ENCODE measurements at places on chromosomes 4 and X. TPM values are rescaled to one million over a fixed set of nuclear protein-coding genes. Genes with fewer than 3 reads are reported as not detected.

- DNase-seq = no peak
Measured at GRCh38 chrX:75278991-75279390, 5.1 kb downstream of the UPRT start.

DNA sequence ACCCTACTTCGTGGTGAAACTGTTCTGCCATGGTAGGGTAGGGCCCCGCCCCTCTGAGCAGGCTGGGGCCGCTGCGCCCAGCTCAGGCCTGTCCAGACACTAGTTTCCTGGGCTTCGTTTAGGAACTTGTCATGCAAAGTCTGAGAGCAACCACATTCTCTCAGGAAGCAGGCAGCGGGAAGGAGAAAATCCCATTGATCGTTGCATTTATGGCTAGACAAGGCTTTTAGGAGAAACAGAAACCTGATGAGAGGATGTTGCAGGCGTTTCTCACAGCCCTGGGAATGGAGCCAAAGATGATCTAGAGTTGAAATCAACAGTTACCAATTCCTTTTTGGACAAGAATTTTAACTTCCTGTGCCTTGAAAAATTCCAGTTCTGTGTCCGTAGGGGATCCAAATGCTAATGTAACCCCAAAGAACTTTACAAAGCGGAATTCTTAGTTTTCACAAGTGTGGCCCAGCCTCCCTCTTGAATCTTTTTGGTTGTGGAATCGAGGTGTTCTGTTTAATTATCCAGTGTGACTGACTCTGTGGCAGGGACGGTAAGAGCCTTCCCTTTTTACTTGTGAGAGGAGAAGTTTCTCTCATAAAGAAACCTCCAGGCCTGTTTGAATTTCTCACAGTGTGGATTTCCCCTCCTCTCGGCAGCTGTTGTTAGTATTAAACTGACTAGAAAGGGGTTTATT lies 4.5 kb upstream of the CXCL9 start:
- DNase-seq = no peak

- no peak for DNase-seq
Measured at GRCh38 chrX:146238173-146238572, 420.5 kb downstream of the SLITRK2 start.

GRCh38 chr4:17187003-17187402 lies 288.6 kb upstream of the LDB2 start:
- DNase-seq = no peak

DNA sequence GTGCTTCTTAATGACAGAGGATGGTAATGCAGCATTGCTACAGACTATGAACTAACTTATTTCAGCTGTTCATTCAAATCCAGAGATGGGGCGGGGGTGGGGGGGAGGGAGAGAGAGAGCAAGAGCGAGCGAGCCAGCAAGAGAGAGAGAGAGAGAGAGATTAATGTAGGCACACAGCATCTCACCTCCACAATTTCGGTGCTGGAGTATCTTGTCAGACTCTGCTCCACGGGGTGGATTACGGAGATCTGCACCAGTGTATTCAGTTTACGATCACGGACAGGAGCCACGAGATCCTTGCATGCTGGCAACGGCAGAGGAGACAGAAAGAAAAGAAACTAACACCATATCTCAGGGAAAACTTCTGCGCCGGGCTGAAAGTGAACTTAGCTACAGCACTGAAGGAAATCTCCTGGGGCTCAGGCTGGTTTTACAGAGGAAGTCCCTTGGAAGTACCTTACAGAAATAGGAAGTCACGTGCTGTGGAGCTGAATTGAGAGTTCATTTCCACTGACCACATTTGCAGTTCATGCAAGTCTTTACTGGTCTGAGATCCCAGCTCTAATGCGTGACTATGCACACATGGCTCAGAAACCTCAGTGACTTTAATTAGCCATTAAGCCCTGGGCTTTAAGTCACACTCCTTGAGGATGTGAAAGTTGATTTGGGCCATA lies 440.9 kb downstream of the INPP4B start:
- peak; percentile 25 for DNase-seq

- no peak for DNase-seq
Measured at GRCh38 chr4:532588-533317, 33.7 kb downstream of the PIGG start.

GRCh38 chr4:156073976-156074375 lies 120.3 kb upstream of the CTSO start:
- no peak for DNase-seq

- no peak for DNase-seq
Measured at GRCh38 chrX:38664285-38664684, 102.9 kb downstream of the TSPAN7 start.

GRCh38 chr4:186875476-186875875 lies 151.8 kb upstream of the FAT1 start:
- no peak for DNase-seq

DNA sequence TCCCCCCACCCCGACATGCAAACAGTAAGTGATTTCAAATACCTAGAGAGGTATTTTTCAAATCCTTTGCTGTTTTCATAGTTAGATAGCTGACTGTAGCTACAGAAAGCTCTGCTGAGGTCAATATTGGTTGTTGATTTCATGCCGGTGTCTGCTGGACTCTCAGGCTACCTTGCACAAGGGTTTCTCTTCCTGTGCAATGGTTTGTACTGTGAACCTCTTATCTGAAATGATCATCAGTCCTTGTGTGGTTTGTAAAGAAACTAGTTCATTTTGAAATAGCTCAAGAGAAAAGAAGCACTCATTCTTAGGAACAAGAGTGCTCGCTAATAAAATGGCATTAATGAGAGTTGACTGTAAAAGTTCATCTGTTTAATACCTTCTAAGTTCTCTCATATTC lies 2.1 kb downstream of the MTM1 start:
- no peak for DNase-seq

DNA sequence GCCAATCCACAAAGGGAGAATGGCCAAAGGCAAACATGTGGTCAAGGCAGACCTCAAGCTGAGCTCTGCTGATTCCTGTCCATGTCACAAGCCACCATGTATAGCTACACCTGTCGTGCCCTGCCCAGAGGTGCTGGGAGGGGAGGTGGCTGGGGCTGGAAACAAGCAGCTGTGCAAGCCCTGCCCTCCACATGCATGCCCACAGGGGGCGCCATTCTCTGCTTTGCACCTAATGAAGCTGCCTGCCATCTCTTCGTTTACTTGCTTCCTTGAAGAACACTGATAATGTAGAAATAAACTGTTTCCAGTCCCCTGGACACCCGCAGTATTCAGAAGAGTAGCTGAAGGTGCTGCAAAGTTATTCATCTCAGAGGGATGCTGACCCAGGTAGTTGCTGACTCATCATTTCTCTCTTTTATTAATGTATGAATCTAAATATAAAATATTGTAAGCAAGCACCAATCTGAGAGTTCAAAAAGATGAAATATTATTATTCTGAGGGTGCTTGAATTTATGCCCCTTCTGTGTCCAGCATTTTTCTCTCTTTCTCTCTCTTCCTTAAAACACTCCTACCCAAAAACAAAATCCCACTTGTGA lies 278.6 kb downstream of the ADGRA3 start:
- DNase-seq = peak; percentile 26

GRCh38 chrX:33133320-33133719 lies 78.0 kb downstream of the DMD start:
- DNase-seq = no peak

DNA sequence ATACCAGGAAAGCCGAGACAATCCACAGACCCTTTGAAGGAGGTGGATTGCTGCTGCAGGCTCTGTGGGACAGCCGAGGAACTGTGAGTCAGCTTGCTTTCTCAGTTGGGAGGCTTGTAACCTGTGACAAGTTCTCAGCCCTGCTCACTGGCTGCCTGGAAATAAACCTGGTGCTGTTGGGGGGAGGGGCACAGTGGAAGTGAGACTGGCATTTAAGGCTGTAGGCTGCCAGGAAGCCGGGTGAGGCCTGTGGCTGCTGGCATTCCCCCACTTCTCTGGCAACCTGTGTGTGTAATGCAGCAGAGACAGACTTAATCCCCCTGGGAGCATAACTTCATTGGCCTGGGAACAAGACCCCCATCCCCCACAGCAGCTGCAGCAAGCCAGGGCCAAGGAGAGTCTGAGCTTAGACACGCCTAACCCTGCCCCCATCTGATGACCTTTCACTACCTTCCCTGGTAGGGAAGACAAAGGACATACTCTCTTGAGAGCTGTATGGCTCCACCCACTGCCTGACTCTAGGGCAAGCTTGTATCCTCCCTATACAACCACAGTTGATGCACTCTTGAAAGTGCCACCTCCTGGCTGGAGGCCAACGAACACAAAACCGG lies 64.1 kb downstream of the ALPK1 start:
- no peak for DNase-seq

GRCh38 chr4:16692524-16692923 lies 205.9 kb downstream of the LDB2 start:
- no peak for DNase-seq

- no peak for DNase-seq
Measured at GRCh38 chr4:91345632-91346031, 958.1 kb upstream of the GRID2 start.

- DNase-seq = no peak
Measured at GRCh38 chr4:123127875-123128274, 205.5 kb upstream of the NUDT6 start.

- no peak for DNase-seq
Measured at GRCh38 chr4:156583265-156583664, 388.3 kb downstream of the PDGFC start.

GRCh38 chrX:15646543-15646942 lies 18.1 kb downstream of the CLTRN start:
- DNase-seq = no peak

DNA sequence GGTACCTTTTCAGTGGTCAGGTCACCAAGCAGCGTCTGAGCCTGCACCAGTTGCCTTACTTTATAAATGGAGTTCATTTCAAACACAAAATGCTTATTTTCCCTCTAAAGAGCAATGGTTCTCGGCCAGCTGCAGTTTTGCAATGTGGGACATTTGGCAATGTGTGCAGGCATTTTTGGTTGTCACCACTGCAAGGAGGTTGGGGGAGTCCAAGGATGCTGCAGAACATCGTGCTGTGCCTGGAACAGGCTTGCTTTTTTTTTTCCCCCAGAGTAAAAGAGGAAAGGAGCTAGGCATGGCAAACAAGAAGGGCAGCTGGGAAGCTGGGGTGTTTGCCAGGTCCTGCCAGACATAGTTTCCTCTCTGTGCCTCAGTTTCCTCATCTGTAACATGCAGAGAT lies 115.6 kb downstream of the GPR143 start:
- DNase-seq = no peak

DNA sequence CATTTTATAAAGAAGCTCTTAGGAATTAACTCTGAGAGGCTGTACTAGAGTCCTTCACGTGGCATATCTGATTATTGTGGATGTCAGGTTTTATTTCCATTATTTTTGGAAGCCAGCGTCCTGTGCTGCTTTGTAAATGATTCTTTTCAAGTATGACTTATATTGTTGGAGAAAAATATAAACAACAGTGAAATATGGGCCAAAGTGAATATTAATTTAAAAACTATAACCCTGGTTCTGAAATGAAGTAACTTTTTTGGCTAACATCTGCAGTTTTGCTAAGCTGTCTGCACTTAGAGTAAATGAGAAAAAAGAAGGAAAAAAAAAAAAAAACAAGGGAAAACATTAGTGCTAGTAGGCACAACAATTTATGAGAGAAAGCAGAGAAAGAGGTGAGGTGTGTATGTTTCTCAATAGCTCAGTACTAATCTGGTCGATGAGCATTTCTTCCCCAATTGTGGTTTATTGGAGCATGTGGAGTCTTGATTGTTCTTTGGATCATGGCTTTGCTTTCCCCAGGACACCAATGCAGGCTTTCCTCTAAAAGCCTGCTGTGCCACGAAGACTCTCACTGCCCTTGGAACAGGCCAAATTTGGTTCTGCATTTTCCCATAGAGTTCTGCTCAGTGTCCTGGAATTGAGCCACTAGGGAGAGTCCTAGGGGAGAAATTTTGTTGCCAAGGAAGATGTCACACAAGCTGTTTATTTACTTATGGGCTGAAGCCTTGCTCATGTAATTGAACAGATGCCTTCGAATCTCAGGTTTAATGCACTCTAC lies 273.3 kb downstream of the DKK2 start:
- no peak for DNase-seq

GRCh38 chr4:110780538-110780937 lies 157.7 kb upstream of the PITX2 start:
- DNase-seq = no peak

DNA sequence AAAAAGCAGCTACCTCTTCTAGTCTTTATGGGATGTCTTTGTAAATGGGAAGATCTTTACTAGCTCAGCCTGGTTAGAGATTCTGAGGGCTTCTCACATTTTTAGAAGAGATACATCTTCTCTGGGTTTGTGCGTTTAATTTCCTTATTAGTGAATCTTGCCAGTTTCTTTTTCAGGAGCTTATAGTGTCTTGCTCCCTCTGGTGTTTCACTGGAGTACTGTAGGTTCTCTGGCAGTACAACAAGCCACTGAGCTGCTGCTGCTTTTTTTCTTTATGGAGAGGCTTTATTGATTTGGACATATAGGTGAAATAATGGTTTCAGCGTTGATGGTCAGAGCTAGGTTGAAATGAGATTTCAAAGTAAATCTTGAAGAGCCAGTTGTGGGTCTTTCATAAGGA lies 82.9 kb downstream of the LAS1L start:
- DNase-seq = no peak

GRCh38 chr4:7886007-7886973 lies 53.4 kb downstream of the AFAP1 start:
- no peak for DNase-seq

DNA sequence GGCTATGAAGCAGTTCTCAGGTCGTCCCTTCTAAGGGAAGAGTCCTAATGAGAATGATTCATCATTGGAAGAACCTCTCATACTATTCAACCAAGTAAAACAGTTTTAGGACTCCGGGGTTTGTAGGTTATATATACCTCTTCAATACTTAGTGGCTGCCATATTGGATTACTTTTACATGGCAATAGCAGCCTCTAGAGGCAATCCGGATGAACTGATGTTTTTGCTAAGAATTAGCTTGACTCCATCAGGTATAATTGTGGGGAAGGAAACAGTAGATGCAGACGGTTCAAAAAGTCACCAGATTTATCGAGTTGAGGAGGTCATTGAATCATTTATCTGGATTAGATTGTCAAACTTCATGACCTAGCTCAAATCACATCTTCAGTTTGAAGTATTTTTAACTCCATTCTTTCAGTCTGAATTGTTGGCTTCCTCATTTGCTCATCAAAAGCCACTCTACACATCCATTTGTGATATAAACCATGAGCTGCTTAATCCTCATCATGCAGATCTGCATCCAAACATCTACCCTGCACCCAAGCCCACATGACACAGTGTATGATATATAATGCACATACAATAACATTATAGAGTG lies 28.4 kb downstream of the GUCY1B1 start:
- no peak for DNase-seq

SFRP2 gene
- total RNA-seq = 0.24 TPM

KLHL13 gene
- total RNA-seq = 1.0 TPM

ADGRG2 gene
- total RNA-seq = not detected

GPM6B gene
- total RNA-seq = 0.08 TPM

CAMK2D gene
- total RNA-seq = 133 TPM

CCDC149 gene
- not detected for total RNA-seq

H2BW2 gene
- total RNA-seq = not detected

MFAP3L gene
- 1.4 TPM for total RNA-seq

TBC1D14 gene
- 39.8 TPM for total RNA-seq

WNK3 gene
- total RNA-seq = 0.24 TPM

PAGE1 gene
- total RNA-seq = not detected

FGF16 gene
- not detected for total RNA-seq

SCD5 gene
- 0.30 TPM for total RNA-seq

FTSJ1 gene
- total RNA-seq = 134 TPM

SPANXN2 gene
- total RNA-seq = not detected

SPANXC gene
- not detected for total RNA-seq

PLAC1 gene
- 0.35 TPM for total RNA-seq

DUSP21 gene
- total RNA-seq = not detected
